Activated T-helper 2 cell treated with anti-CD3 and anti-CD28 coated beads, Interferon-gamma antibody, Interleukin-2, Interleukin-4, amounts not matched to agents 10 μg/mL and 5 μg/mL and 100 μg/mL, durations not matched to agents 14 hours and 24 hours and 36 hours (primary cell): ENCODE measurements at places on chromosomes 13 and 19. TPM values are rescaled to one million over a fixed set of nuclear protein-coding genes. Genes with fewer than 3 reads are reported as not detected.

CFD gene
- 0.94 and 1.8 TPM in 2 replicates for total RNA-seq

PSG6 gene
- not detected in 2 replicates for total RNA-seq

NCR1 gene
- total RNA-seq: not detected in 2 replicates

NLRP4 gene
- not detected in 2 replicates for total RNA-seq

TNFSF9 gene
- total RNA-seq: 6.9 and 7.4 TPM in 2 replicates

SSC5D gene
- 0.41 and 0.71 TPM in 2 replicates for total RNA-seq

URAD gene
- total RNA-seq: not detected in 2 replicates

LILRA5 gene
- total RNA-seq: not detected in 2 replicates

CEACAM4 gene
- total RNA-seq: not detected in 2 replicates

EDDM13 gene
- total RNA-seq: 1.7 and 2.2 TPM in 2 replicates

TEKTIP1 gene
- total RNA-seq: 2.0 and 2.5 TPM in 2 replicates

SPACA4 gene
- total RNA-seq: not detected in 2 replicates

APOC4 gene
- total RNA-seq: not detected in 2 replicates

C19orf81 gene
- 1.5 TPM in 1 of 2 replicates, not detected in the other for total RNA-seq

U2AF1L4 gene
- total RNA-seq: 27.4 and 30.8 TPM in 2 replicates

TNNT1 gene
- 0.27 and 1.3 TPM in 2 replicates for total RNA-seq

GGACT gene
- total RNA-seq: 5.5 and 7.7 TPM in 2 replicates

RAVER1 gene
- total RNA-seq: 90.3 and 91.1 TPM in 2 replicates

PINLYP gene
- 9.0 and 9.1 TPM in 2 replicates for total RNA-seq

NKG7 gene
- 332 and 342 TPM in 2 replicates for total RNA-seq

B3GNT8 gene
- 0.96 and 0.97 TPM in 2 replicates for total RNA-seq

SIGLEC8 gene
- 0.07 and 0.18 TPM in 2 replicates for total RNA-seq

ZNF506 gene
- total RNA-seq: 13.2 and 15.1 TPM in 2 replicates

PEG3 gene
- total RNA-seq: not detected in 2 replicates

JSRP1 gene
- total RNA-seq: 0.21 and 0.67 TPM in 2 replicates

CEACAM7 gene
- total RNA-seq: not detected in 2 replicates

CEACAM5 gene
- total RNA-seq: not detected in 2 replicates

GATAD2A gene
- total RNA-seq: 125 and 128 TPM in 2 replicates

ANGPTL8 gene
- not detected in 2 replicates for total RNA-seq

N4BP2L1 gene
- total RNA-seq: 26.1 and 28.6 TPM in 2 replicates

LSM4 gene
- 198 and 208 TPM in 2 replicates for total RNA-seq

PTBP1 gene
- 735 and 739 TPM in 2 replicates for total RNA-seq

MUC16 gene
- not detected in 2 replicates for total RNA-seq

LRRC25 gene
- not detected in 2 replicates for total RNA-seq

DNM2 gene
- total RNA-seq: 185 and 198 TPM in 2 replicates

MYBPC2 gene
- 0.21 and 0.25 TPM in 2 replicates for total RNA-seq

GTF2F1 gene
- 59.6 and 60.1 TPM in 2 replicates for total RNA-seq

RNF17 gene
- total RNA-seq: not detected in 2 replicates

VSIG10L gene
- 9.5 and 10.4 TPM in 2 replicates for total RNA-seq

ARHGAP45 gene
- total RNA-seq: 158 TPM in 2 replicates

PSG2 gene
- not detected in 2 replicates for total RNA-seq

EID2B gene
- 3.5 and 4.1 TPM in 2 replicates for total RNA-seq

OR1M1 gene
- not detected in 2 replicates for total RNA-seq

AMH gene
- total RNA-seq: 4.3 TPM in 2 replicates

CATSPERD gene
- total RNA-seq: not detected in 2 replicates
